ENCODE measurements at places on chromosomes 6 and 20.

- DNase-seq = no peak
Observed at GRCh38 chr6:153872946-153873345, 166.1 kb upstream of the OPRM1 start.

DNA sequence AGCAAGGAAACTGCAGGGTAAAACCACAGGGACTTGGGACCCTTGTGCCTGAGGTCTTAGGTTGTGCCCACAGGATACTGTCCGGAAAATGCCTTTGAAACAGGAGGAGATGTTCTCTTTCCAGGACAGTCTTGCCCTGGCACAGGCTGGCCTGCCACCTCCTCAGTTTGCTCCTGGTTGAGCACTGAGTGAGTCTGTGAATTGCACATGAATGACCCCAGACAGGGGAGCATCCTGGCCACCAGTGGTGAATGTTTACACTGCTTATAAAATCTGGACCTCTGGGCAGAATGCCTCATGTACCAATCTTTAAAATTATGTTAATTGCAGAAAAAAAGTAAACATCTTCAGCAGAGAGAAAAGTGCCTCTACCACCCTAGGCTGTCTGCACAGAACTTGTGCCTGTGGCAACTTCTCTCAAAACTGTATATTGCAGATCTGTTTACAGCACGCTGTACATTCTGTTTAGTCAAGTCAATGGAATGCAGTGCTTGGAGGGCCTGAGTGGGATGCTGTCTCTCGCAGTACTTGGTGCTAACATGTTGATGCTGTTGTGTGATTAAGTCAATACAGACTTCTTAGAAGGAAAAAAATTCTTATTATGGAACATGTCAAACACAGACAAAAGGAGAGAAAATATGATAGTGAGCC lies 242.1 kb downstream of the SOD2 start:
- DNase-seq = no peak

- DNase-seq = no peak
Observed at GRCh38 chr20:62362991-62363919, 3.9 kb downstream of the LAMA5 start.

DNA sequence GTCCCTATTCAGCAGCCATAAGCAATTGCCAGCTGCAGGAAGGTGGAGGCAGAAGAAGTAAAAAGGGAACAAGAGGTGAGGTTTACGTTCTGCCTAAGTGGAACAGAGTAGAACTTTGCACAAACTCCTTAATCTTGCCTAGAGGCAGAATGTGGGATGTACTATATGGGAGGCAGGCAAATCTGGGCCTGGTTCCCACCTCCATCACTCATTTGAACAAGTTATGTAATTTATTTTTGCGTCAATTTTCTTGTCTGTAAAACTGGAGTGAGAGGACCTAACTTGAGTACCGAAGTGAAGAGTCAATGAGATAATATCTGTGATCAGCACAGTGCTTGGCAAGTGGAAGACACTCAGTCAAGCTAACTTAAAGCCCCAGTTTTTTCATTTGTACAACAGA lies 2.0 kb upstream of the TPBG start:
- DNase-seq = no peak

GRCh38 chr6:4956625-4957024 lies 47.2 kb downstream of the RPP40 start:
- no peak for DNase-seq

GRCh38 chr6:51137777-51138176 lies 319.1 kb downstream of the TFAP2B start:
- no peak for DNase-seq

DNA sequence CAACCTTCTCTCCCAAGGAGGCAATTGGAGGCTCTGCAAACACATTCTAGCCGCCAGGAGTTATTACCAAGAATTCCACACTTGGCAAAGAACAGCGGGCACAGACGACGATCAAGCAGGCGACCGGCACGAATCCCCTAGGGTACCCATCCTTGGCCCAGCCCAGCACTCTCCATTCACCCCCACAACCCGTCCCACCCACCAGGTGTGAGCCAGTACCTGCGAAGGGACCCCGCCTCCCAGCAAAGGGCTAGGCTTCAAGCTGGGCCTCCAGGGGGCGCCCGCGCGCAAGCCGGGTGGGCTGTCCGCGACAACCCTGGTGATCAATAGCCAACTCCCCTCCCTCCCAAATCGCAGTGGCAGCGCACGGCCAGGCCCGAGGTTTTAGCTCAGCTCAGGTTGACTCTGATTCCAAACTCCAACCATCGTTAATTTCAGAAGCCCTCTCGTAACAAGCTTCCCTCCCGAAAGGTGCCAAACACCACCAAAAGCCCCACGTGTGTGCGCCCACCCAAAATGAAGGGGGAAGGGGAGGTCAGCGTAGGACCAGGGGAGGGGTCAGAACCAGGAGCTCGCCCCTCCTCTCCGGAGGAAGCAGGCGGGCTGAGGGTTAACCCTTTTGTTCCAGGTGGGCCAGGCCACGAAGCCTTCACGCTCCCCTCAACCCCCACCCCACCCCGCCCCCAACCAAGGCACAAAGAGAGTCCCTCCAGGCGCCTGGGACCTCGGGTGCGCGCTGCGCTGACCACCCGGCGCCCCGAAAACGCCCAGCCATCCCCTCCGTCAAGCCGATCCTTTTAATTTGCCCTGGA lies 2.1 kb downstream of the SALL4 start:
- DNase-seq = peak; percentile 54

DNA sequence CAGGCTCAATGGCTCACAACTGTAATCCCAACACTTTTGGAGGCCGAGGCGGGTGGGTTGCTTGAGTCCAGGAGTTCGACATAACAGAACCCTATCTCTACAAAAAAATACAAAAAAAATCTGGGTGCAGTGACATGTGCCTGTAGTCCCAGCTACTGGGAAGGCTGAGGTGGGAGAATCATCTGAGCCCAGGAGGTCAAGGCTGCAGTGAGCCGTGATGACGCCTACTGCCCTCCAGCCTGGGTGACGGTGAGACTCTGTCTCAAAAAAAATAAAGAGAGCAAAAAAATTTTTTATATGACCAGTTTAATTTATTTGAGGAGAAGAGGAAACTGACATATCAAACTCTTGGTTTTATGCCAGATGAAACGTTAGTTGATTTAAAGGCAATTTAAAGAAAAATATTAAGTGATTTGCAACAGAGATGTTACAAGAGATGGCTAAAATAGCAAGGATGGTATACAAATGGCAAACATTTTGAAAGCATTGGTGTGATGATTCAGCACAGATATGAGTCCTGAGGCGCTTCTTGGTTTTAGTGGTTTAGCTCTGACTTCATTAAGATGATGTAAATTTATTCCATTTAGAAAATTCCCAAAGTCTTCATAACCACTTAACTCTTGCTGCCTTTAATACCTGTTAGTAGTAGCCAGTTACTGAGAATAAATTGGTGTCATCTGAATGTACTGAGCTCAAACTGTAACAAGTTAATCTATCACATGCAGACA lies 17.7 kb downstream of the GTF2H5 start:
- DNase-seq = no peak

- DNase-seq = no peak
Observed at GRCh38 chr6:92495242-92495641, 924.1 kb downstream of the EPHA7 start.

GRCh38 chr20:58405504-58406291 lies 16.7 kb downstream of the VAPB start:
- DNase-seq = no peak

DNA sequence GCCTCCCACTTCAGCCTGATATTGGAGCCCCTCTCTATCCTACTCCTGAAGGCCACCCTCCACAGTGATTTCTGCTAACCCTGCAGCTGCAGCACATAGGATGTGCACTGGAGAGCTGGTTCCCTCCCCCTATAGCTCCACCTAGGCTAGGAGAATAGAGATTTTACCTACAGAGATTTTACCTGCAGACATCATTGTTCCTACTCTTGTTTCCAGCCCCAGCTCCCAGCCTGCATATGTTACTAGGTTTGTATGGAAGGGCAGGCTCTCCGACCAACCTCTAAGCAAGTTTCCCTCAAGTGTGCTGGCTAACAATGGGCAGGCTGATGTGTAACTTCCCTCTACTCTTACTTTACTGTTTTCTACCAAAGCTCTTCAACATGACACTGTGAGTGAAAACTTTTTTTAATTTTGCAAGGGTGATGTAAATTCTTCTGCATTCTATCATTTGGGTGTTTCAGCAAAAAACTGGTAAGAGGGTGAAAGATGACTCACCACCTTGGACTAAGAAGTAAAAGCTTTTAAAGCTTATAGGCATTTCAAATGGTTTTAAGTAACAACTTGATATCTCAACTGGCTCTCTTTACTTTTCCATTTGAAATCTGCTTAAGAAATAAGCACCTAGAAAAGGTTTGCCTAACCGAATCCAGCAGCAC lies 106.8 kb downstream of the CDK19 start:
- DNase-seq = no peak

GRCh38 chr6:117481926-117482239 lies 591 bp upstream of the DCBLD1 start:
- DNase-seq = no peak

DNA sequence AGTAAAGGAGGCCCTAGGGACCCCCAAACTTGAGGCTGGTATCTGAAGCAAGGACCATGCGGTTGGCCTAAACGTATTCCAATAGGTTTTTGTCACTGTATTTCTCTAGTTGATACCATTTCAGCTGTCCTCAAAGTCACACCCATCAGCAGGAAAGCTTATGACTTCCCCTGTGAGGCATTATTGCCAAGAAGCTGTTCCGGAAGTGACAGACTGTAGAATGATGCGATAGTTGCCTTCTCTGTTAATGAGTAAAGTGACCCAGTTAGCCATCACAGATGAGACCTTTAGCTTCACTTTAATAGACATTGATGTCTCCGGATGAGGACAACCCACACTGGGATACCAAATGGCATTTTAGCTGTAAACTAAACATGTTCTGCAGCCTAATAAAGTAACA lies 147.9 kb downstream of the RNGTT start:
- no peak for DNase-seq

DNA sequence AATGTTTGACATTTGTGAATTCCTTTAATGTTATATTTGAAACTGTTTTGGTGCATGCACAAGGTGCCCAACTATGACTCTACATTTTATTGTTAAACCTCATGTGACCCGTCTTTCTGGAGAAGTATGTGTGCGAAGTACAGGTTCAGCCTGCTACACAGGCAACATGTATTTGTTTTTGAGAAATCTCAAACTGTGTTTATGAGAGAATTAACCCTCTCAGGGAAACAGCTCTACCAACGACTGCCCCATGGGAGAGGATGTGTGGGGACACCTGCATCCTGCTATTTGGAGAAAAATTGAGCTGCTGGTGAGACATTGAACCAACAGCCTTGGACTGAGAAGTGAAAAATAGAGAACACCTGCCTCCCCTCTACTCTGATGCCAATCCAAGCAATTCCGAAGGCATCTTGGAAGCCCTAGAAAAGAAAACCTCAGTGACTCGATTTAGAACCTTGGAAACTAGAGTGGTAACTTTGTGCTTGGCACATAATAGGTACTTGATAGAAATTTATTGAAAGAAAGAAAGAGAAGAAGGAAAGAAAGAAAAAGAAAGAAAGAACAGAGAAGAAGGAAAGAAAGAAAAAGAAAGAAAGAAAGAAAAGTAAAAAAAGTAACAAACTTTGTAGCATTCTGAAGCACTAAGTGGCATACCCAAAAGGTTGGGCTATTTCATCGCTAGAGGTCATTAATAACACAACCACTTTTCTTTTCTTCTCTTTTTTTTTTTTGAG lies 2.9 kb upstream of the AKAP12 start:
- DNase-seq = no peak

GRCh38 chr20:14928083-14928482 lies 590.7 kb upstream of the FLRT3 start:
- no peak for DNase-seq

- no peak for DNase-seq
Observed at GRCh38 chr6:72952808-72953630, 272.3 kb downstream of the KHDC1L start.

DNA sequence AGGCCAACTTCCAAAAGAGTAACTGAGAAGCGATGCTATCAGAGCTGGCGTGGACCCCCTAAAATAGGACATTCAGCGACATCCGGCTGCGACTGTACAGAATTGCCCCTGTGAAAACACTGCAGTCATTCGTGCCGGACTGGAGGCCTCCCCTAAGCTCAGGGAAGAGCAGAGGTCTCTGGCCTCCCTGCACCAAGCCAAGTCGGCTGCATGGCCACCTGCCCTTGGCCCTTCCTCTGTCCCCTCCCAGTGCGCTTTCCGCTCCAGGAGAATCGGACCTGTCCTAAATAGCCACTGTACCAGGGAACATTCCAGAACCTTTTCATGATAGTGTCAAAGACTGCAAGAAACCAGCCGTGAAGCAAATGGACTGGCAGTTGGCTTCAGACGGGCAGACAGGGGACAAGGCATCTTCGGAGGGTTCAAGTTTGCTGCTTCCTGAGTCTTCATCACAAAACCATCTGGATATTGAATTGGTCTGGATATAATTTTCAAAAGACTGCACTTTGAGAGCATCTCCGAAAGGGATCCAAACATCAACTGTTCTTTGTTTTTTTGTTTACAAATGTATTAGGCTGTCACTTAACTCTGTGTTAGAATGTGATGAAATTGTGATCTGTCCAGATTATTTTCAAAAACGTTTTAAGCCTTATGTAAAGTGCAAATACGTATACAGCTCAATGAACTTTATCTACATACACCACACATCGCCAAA lies 16.5 kb downstream of the SLC2A4RG start:
- no peak for DNase-seq

DNA sequence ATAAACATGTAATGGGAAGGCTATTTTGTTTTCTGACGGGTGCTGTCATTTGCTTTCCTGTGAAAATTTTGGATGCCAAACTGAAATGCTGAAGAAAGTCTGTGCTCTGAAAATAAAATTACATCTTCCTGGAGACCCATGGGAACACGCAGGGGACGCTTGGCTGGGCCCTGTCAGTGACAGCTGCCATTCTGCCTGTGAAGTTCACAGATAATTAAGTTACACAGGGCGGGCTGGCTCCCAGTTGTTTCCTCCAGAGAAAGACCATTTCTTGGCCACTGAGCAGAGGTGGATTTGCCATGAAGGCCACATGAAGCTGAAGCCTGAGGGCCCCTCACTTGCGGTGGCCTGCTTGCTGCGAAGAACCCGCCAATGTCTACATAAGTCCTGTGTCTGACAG lies 93.5 kb downstream of the TMEM170B start:
- no peak for DNase-seq

DNA sequence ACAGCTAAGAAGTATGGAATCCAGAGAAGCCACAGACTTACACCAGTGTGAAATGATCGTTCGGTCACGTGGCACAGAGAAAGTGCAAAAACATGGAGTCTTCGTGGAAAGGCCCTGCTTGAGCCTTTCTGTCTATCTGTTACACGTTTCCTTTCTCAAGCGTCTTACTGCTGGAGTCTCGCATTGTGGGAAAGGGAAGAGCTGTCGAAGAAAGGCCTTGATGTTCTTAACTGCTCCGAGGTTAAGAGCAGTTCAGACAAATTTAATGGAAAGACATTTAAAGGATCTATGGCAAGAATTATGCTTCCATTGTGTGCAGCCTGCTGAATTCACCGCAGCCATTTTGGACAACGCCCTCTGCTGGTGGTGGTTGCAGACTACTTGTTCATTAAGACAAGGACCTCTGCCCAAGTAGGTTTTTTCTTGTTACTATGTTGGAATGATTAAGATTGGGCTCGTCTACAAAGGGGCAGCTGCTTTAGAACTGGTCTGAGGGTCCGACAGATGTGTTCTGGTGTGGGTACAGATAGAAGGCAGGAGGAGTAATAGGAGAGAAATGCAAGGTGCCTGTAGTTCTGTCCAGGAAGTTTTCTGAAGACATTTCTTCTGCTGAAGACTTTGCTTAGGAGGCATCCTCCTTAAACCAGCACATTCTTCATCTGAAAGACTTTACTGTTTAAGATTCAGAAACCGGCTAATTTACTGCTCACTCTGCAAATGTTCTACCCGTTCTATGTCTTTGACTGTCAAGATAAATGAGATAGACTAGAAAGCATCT lies 24.7 kb upstream of the CCN6 start:
- peak; percentile 64 for DNase-seq
